ENCODE measurements at places on chromosomes 13 and 19.

- DNase-seq = no peak
Measured at GRCh38 chr19:6761053-6761676, 6.1 kb downstream of the SH2D3A start.

DNA sequence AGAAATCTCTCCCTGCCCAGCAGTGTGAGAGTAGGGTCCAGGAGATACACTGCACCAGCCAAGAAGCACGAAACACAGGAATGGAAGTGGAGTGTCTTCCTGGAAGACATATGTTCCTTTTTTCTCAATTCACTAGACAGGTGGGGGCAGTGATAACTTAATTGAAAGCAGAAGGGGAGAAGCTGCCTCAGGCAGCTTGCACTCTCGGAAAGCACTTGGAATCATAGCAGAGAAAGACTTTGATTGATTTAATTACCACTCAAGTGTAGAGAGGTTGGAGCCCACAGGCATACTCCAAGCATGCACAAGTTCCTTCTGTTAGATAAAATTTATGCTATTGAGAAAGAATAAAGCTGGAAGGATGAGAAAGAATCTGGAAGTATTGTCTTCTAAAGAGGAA lies 249.4 kb downstream of the SLITRK6 start:
- no peak for DNase-seq

GRCh38 chr13:112131081-112131712 lies 64.2 kb downstream of the SOX1 start:
- DNase-seq = no peak

- DNase-seq = no peak
Measured at GRCh38 chr13:20241593-20241992, 9.5 kb upstream of the GJB6 start.

- no peak for DNase-seq
Measured at GRCh38 chr13:102817907-102818306, 19.0 kb downstream of the BIVM start.

- no peak for DNase-seq
Measured at GRCh38 chr13:26541041-26541440, 16.4 kb upstream of the WASF3 start.

- no peak for DNase-seq
Measured at GRCh38 chr13:98500963-98501421, 75.9 kb downstream of the STK24 start.

DNA sequence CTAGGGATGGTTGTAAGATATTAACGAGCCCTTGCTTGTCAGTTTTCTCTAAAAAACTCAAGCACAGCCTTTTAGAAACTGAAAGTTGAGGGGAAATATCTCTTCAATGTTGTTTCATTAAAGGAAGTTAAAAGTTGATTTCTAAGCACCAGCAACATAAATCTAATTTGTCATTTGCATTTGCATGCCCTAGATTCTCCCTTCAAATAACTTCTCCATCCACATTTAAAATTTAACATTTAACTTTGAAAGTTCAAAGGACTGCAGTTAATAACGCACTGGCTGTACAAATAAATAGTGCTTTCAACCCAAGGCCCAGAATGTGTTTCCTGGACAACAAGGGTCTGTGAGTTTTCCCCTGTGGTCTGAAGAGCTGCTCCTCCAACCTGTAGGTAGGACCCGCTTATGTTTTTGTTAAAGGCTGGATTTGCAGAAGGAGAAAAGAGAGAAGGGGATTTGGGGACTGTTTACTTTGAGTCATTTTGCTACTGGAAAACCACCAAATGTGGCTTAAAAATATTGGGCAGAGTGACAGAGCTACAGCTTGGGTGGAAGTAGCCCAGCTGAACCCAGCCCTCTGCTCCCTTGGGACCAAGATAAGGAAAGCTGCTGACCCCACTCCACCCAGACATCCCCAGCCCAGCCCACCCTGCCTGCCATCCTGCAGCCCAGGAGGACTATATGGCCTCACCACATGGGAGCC lies 39.8 kb downstream of the TNFRSF19 start:
- no peak for DNase-seq
